NB4 (cell line): ENCODE measurements at places on chromosomes 13 and 19.

- no peak for DNase-seq
Observed at GRCh38 chr13:39378306-39378705, 224.7 kb downstream of the LHFPL6 start.

DNA sequence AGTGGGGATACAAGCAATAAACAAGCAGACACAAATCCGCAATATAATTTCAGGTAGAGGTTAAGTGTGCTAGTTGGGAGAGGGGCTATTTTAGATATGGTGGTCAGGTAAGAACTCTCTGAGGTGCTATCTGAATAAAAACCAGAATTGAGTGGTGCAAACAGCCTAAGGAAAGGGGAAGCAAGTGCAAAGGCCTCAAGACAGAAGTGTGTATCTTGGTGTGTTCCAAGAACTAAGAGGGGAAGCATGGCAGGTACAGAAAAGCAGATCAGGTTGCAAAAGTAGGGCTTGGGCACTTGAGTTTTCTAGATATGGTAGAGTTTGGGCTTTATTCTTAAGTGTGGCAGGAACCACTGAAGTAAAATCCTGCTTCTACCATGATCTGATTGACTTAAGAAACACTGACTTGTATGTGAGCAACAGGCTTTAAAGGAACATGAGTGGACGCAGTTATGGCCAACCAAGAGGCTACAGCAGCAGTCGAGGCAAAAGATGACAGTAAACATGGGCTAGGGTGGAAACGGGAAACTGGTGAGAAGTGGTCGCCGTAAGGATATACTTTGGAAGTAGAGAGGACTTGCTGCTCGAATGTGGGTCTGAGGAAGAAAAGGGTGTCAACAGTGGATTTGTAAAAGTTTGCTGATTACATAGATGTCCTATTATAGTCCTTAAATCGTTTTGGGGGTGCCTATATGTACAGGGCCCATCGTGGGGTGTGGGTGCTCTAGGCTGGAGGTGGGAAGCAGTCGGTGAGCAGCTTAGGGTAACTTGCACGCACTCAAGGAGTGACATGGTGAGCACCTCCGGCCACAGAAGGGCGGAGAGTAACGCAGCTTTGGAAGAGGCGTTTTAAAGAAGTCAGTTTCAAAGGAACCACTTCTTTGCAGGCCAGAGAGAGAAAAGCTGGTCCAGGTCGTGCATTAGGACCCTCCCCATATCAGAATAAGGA is 677 bp downstream of the TGDS start:
- DNase-seq, result peak; percentile 56

- no peak for DNase-seq
Observed at GRCh38 chr19:2166741-2167738, 3.3 kb downstream of the DOT1L start.

GRCh38 chr19:41424335-41425173 is 2.6 kb downstream of the B3GNT8 start:
- peak; percentile 69 for DNase-seq

- DNase-seq, result peak; percentile 28
Observed at GRCh38 chr13:30158774-30159445, 148.4 kb downstream of the KATNAL1 start.

DNA sequence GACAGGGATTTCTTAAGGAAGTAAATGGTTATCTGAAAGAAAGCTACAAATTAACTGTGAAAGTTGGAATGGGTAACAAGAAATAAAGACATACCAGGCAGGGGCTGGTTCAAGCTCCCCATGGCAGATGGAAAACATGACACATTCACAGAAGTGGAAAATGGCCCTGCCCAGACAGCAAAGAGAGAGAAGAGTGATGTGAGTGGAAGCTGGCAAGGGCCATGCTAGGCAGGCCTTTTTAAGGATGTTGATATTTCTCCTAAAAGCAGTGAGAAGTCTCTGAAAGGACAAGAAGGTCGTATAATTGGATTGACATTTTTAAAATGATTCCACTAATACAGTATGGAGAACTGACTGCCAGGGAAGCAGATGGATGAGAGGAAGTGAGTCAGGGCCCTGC is 3.3 kb upstream of the FFAR2 start:
- DNase-seq, result no peak

GRCh38 chr19:40056505-40056904 is 474 bp upstream of the ZNF780B start:
- no peak for DNase-seq

DNA sequence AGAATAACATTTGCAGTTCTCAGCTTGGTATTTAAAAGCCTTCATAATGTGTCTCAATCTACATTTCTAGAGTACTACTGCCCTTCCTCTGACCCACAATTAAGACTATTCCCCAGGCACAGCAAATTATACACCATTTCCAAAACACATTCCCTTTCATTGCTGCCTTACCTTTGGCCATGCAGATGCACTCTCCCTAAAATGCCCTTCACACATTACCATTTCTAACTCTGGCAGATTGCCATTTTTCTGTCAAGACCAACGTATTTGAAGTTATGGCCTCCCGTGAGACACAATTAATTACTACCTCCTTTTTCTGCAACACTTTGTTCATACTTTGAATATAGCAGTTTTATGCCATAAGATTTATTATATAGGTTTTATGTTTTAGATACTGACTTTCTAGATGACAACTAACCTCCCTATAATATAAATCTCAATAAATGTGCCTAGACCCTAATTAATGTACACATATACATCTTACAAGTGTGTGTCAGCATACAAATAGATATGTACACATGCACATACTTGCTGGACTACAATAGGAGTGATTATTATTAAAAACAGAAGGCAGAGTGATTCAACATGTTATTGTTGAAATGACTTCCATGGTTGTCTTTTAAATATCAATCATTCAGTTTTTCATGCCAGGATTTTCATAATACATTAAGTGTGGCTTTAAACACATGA is 2902.5 kb downstream of the PCDH9 start:
- DNase-seq, result no peak

DNA sequence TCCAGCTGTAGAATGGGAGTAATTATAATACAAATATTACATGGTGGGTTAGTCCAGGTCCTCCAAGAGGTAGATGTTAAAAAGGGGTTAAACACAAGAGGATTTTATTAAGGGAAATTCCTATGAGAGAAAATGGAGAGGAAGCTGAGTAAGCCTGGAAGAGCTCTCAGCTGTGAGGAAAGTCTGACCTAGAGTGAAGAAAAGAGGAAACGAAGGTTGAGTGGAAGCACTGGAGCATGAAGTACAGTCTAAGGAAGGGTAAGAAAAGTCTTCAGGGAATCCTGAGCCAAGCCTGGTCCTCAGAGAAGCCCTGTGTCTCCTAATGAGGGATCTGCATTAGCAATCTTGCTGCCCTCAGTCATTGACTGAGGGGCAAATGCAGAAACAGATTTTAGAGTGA is 506.2 kb downstream of the GPC5 start:
- DNase-seq, result peak; percentile 2

DNA sequence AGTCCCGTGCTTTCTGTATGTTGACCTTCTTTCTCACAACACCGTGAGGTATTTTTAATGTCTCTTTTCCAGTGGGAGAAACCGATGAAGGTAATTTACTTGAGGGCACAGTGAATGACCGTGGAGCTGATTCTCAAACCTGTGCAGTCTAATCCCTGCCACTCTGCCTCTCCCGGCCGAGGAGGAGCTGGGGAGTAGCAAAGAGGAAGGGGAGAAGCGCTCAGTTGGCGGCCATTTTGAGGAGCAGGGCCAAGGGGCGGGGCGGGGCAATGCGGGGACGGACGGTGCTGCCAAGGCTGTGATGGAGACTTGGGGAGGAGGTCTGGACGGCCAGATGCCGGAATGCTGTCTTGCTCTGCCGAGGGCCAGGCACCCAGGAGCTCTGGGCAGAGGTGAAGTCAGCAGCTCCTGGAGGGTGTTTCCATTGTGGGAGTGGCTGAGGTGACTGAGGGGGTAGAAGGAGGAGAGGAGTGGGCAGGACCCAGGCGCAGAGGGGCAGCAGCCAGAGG is 12.4 kb upstream of the RANBP3 start:
- DNase-seq, result no peak

DNA sequence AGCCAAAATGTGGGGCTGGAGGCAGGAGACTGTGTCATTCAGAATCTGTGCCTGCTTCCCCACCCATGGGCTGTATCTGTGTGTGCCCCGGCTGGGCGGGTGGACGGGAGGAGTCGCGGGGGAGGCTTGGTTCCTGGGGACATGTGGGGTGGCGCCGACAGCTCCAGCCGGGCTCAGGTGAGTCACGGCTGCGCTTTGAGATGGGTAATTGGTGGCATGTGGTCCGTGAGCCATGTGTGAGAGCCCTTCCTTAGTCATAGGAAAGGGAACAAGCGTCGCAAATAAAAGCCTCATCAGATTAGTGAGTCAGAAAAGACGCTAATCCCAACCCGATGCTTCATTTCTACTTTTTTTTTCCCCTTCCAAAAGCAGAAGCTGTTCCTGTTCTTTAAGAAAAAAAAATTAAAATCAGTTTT is 118.6 kb upstream of the ZNF536 start:
- DNase-seq, result no peak

DNA sequence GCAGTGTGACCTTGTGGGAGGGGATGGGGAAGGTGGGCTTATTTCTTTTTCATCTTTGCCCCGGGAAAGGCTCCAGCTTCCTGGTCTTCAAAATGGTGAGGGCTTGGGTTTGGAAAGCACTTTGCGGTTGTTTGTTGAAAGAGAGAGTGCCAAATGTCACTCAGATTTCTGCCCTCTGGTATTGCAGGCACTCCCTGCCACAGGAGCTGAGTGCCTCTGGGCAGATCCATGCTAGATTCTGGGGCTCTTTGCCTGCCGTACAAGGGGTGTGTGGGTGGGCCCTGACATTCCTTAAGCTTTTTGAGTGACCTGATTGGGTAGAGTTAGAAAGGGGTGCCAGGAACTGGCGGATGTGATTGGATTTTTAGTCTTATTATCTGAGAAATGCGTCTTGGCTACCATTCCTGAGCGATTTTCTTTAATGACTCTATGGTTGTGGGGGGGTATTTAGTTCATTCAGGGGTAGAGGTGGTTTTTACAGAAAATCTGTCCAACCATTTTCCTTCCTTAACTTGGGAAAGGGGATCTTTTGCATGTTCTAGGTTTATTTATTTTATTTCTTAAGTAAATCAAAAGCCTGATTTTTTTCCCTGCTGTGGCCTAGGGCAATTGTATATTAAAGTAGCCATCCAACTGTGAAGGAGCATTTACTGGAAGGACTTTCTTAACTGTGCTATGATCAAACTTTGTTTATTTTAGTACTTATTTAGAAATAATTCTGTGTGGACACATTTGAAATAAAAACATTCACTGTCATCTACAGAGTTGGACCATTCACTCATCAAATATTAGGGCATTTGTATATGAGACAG is 3.2 kb downstream of the ARHGAP35 start:
- DNase-seq, result no peak

GRCh38 chr19:58483776-58484175 is 7.6 kb downstream of the ZNF446 start:
- no peak for DNase-seq

- peak; percentile 53 for DNase-seq
Observed at GRCh38 chr13:79090552-79091124, 315.4 kb downstream of the RBM26 start.

- DNase-seq, result no peak
Observed at GRCh38 chr19:40225440-40226305, 816 bp downstream of the CCNP start.

DNA sequence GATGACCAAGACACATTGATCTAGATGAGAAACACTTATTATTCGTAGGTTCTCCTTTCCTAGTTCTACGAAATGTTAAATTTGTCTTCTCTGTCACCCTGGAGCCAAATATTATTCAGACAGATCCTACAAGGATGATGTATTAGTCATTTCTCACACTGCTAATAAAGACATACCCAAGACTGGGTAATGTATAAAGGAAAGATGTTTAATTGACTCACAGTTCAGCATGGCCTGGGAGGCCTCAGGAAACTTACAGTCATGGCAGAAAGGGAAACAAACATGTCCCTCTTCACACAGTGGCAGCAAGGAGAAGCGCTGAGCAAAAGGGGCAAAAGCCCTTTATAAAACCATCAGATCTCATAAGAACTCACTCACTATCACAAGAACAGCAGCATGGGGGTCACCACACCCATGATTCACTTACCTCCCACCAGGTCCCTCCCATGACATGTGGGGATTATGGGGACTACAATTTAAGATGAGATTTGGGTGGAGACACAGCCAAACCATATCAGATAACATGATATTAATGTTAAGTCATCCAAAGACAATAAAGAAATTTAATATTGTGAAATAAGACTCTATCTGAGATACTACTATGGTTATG is 1248.8 kb upstream of the SLC10A2 start:
- no peak for DNase-seq

DNA sequence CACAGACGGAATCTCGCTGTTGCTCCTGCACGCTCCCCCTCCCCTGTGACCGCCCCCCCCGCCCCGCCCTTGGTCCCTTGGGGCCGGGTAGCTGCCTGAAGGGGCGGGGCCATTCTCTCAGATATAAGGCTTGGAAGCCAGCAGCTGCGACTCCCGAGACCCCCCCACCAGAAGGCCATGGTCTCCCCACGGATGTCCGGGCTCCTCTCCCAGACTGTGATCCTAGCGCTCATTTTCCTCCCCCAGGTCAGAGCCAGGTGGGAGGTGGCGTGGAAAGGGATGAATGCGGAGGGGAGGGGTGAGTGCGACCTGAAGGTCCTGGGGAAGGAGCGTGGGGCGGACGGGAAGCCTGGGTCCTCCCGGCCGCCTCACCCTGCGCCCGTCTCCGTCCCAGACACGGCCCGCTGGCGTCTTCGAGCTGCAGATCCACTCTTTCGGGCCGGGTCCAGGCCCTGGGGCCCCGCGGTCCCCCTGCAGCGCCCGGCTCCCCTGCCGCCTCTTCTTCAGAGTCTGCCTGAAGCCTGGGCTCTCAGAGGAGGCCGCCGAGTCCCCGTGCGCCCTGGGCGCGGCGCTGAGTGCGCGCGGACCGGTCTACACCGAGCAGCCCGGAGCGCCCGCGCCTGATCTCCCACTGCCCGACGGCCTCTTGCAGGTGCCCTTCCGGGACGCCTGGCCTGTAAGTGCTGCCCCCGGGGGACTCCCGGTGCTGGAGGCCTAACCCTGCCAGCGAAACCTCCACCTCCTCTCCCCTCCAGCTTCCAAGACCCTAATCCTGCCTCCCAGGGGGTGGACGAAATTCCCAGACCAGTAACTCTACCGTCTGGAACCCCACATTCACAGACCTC is at the start of gene DLL3:
Gene DLL3, plus strand, starts transcription at position 150 of the 845 bp plus-strand sequence. Its CDS starts 28 bp downstream, at position 178.
- peak; percentile 13 for DNase-seq

DNA sequence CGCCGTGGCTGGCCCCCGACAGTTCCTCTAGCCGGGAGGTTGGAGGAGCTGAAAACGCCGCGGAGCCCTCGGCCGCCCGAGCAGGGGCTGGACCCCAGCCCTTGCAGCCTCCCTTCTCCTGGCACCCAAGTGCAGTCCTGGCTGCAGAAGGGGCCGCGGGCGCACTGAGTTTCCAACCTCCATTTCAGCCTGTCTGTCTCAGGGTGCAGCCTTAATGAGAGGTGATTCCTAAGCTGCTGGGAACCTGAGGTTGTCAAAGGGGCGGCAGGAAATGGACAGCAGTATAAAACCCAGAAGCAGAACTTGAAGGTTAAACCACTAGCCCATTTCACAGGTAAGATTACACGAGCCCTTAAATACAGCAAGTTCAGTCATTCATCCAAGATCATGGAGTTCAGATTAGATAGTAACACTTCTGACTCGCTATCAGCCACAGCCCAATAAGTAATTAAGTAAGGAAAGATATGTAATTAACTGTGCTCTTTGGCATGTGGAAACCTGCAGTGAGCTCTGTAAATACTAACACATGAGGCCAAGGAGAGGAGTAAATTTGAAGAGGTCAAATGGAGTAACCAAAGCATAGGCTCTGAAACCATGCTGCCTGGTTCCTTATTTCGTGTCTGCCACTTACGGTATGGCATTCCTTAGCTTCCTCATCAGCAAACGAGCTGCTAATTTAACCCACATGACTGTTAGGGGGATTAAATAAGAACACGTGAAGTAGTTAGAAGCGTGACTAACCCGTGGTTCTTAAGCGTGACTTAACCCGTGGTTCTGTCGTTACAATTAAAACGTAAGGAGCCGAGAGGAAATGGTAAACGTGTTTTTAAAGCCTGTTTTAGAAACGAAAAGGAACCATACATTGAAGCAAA is 686 bp downstream of the SETDB2 start:
- DNase-seq, result peak; percentile 92
